ENCODE measurements at places on chromosomes 11 and 22.

DNA sequence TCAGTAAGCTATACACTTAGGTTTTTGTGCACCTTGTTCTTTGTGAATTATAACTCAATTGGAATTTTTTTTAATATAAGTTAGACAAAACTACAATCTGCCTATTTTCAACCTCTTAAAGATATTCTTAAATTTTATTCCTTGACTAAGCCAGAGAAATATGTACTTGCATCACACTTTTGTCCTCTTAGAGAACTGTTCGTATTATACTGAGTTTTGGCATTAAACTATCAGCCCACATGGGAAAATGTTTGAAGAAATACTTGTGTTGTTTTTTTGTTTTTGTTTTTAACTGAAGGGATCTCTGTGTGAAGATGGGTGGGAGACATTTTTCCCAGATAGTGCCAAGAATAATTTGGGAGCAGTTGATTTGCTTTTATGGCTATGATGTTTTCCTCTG lies 25.3 kb downstream of the CEP295 start:
- DNase-seq = no peak

- no peak for DNase-seq
Measured at GRCh38 chr11:128707681-128708080, 13.8 kb downstream of the FLI1 start.

GRCh38 chr11:10314199-10315072 lies 9.6 kb downstream of the ADM start:
- no peak for DNase-seq

- no peak for DNase-seq
Measured at GRCh38 chr11:121467965-121468364, 15.2 kb upstream of the SORL1-AS1 start.

DNA sequence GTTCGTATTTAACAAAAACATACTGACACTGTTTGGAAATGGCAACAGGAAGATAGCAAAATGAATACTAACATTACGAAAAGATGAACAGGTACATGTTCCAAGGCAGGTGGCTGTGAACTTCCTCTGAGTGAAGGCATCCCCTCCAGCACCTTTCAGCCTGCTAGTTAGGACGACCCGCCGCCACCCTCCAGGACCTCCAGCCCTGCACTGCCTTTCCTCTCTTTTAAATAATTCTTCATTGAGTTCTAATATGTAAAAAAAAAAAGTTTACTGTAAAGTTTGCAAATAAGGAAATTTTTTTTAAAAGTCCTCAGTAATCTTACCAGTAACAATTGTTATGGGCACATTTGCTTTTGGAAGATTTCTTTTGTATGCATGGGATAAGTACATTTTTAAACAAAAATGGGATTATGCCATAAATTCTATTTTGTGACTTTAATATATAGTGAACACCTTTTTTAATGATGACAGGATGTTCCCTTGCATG lies 6.0 kb downstream of the NEAT1 start:
- DNase-seq = no peak

DNA sequence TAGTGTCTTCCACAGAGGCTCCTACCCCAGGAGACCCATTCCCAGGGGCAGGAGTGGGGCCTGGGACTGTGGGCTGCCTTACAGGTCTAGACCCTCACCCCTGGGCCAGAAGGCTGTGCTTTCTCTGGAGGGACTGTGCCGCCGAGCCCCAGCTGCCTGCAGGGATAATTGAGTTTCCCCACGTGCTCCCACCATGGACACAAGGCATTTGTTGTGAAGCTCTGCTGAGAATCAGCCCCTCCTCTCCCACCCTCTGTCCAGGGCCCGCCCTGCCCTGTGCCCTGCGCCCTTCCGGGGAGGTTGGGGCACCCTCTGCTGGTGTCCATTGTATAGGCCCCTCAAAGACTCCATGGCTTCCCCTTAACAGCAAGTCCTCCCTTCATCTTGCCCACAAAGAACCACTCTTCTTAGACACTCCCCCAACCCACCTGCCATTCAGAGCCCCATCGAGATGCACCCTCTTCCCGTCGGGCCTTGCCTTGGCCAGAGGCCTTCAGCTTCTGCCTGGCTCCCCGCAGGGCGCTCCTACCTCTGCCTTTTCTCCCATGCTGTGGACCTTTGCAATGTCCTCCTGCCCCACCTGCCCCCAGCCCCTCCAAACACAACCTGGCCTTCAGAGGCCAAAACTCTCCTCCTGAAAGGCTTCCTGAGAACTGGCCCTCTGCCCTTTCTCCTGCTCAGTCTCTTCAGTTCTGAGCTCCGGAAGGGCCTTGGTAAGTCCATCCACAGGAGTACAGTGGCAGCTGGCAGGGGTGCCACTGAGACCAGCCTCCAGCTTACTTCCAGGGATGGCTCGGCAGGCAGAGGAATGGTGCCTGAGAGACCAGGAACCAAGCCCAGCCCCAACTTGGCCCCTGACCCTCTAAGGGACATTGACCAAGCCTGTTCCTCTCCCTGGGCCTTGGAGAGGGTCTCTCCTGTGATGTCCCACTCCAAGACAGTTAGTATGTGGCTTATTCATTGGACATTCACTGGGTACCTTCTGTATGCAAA lies 22.4 kb downstream of the DUSP8 start:
- no peak for DNase-seq
